SHP77 (cell line): ENCODE measurements at places on chromosomes 6 and 20.

DNA sequence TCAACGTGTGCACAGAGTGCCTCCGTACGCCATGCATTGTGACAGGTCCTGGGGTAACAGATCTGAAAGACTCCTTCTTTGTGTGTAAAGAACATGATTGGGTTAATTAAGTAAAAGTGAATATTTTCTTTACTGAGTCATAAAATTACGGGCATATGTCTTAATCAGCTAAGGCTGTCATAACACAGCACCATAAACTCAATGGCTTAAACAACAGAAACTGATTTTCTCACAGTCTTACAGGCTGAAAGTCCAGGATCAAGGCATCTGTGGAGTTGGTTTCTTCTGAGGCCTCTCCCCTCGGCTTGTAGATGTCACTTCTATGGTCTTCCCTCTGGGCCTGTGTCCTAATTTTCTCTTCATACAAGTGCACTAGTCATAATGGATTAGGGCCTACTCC lies 176.9 kb downstream of the MTFR2 start:
- DNase-seq: no peak

GRCh38 chr20:48657426-48658197 lies 170.2 kb downstream of the PREX1 start:
- peak; percentile 47 for DNase-seq

- no peak for DNase-seq
Observed at GRCh38 chr6:3041606-3042005, 26.7 kb upstream of the RIPK1 start.

DNA sequence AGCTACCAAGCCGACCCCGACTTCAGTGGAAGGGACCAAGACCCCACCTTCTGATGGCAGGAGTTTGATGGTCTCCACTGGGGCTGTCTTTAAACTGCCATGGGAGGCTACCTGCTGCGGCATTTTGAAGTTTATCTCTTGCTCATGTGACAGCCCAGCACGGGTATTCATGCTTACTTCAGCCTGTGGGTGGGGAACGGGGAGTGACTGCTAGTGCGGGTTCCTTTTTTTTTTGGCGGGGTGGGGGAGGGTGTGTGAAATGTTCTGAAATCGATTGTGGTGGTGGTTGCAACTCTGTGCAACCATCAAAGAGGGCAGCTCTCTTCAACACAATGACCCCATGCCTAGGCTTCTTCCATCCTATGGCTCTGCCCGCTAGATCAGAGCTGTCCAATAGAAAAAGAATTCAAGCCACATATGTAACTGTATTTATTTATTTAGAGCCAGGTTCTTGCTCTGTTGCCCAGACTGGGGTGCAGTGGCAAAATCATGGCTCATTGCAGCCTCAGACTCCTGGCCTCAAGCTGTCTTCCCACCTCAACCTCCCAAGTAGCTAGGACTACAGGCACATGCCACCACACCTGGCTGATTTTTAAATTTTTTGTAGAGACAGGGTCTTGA lies 53.7 kb downstream of the PPP1R16B start:
- DNase-seq: no peak

DNA sequence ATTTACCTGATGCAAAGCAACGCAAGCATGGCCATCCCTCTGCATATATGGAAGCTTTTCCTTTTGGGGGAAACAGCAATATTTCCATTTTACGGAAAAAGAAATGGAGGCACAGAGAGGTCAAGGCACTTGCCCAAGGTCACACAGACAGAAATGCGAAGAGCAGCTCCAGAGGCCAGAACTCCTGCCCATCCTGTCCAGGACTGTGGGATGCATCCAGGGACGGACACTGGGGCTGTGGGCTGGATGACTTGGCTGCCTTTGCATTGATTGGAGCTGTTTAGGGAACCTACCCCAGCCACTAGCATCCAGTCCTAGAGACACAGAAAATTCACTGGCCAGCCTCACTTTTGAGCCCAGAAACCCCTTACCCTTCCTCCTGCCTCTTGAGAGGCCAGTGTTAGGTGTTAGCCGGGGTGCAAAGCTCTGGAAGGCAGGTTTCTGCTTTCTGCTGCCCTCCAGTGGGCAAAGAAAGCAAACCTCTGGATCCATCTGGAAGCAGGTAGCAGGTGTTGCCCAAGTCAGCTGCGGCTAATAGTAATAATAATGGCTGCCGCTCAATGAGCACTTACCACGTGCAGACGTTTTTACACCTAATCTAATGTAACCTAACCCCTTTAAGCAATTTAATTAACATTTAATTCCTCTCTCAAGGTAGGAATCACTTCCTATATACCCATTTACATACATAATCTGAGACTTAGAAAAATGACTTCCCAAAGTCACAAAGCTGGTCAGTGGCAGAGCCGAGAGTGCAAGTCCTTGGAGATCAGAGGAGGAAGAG lies 31.7 kb upstream of the CCN5 start:
- DNase-seq: peak; percentile 64

- DNase-seq: no peak
Observed at GRCh38 chr6:55496201-55496600, 82.8 kb downstream of the HMGCLL1 start.

- no peak for DNase-seq
Observed at GRCh38 chr20:12970372-12970821, 38.4 kb upstream of the SPTLC3 start.

DNA sequence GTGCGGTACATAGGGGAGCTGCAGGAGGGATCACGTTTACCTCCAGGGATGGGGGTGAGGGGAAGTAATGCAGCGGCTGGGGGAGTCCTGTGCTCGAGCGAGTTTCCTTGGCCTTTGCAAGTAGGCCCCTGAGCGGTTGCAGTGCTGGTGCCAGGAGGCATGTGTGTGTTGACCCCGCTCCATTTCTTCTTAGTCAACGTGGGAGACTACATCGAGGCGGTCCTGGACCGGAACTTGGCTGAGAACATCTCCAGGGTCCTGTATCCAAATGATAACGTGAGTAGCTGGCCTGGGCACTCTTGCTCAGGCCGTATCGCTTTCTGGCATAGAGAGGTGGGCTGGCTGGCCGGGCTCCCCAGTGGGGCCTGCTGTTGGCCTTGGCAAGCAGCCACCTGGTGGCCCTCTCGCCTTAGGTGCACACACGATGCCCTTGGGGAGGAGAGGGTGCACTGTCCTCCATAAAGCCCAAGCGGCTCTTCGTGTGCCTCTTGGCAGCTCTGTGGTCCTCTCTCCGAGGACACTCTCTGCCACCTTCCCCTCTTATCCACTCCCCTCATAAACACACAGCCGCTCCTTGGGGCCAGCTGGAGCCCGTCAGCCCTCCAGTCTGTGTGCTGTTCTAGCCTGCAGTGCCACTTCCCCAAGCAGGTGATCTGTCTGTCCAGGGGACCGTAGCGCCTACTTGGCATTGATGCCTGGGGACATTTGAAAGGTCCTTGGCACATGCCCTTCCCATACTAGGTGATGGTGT lies 29.3 kb downstream of the PYGB start:
- peak; percentile 46 for DNase-seq

DNA sequence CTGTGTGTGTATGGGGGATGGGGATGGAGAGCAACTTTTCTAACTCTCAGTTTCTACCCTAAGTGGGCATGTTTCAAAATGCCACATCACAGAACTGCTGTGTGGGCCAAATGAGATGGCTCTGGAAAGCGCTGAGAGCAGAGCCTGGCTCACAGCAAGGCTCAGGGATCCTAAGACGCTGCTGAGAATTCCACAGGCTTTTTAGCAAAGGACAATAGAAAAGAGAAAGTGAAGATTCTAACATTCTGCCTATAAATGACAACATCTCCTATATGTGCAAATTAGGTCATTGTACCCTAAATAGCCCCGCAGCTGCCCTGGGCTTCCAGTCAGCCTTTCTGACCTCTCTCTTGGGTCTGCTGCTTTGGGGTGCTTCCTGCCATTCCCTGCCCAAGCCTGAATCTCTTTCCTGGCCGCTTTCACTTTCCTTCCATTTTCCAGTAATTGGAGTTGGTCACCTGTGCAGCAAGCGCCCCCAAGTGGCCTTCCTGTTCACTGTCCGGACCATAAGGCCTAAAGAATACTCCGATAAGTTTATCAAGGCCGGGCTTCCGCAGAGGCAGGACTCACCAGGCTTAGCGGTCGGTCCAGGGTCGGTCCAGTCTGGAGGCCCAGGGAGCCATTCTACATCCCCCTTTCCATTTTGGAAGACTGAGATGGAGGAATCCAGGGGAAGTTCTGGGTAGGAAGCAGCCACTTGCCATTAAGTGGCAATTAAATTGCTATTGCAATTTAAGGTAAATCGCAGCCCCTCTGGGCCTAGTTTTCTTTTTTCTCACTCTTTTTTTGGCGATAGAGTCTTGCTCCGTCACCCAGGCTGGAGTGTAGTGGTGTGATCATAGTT lies 6.7 kb upstream of the DDR1 start:
- DNase-seq: peak; percentile 85

GRCh38 chr20:31968291-31969126 lies 558 bp downstream of the XKR7 start:
- no peak for DNase-seq
